ENCODE measurements at places on chromosomes 2 and 18.

DNA sequence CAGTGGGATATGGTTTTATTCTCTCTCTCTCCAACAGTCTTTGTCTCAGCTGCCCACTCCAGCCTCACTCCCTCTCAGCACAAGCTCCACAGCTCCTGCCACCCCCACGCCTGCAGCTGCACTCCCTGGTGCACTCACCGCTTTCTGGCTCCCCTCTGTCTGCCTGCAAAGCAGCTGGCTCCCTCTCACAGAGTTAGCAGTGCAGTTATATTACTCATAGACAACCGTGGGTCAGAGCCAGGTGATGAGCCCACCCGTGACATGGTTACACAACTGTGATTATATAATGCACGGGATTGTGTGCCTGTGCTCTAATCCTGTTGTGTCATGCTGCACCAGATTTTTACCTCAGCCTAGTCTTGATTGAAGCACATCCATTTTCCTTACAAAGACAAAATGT, 276.9 kb upstream of the CHAC2 start:
- no peak for DNase-seq

DNA sequence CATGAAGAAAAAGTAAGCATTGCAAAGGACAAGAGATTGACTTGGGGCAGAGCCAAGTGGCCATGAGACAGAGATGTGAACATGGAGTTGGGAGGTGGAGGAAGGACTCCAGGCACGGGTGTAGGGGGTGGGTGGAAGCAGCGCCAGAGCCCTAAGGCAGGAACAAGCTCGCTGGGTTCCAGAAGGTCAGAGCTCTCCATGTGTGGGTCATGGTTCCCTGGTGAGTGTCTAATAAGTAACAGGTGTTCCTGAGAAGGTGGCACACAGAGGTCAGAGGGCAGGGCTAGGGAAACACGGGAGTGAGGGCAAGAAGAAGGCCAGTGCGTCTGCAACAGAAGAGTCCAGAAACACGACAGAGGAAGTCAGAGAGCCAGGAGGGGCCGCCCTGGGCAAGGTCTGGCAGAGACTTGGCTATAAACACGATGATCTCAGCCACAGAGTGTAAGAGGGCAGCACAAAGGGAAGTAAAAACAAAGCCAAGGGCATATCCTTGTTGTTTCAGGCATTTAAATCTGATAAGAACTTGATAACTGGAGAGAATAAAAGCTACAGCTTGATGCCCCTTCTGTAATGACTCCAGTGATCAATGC, 260.8 kb downstream of the TGIF1 start:
- DNase-seq = no peak

- DNase-seq = no peak
These were observed 7.8 kb downstream of the CCDC85A start for GRCh38 chr2:56191617-56192016.

DNA sequence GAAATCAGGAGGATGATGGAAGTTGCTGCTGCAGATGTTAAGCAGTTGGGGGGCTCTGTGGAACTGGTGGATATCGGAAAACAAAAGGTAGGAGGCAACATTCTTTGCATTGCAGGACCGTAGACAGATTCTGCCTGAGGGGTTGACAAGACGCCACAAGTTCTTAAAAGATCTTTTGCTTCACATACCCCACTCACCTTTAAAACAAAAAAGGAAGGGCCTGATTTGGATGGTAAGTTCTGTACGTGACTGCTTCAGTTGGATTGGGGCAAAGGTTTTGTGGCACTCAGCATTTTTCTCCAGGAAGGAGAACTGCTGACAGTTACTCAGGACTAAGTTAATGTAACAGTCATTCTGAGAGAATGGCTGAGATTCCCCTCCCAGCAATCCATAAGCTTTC, 5.2 kb downstream of the CNDP2 start:
- DNase-seq = no peak

DNA sequence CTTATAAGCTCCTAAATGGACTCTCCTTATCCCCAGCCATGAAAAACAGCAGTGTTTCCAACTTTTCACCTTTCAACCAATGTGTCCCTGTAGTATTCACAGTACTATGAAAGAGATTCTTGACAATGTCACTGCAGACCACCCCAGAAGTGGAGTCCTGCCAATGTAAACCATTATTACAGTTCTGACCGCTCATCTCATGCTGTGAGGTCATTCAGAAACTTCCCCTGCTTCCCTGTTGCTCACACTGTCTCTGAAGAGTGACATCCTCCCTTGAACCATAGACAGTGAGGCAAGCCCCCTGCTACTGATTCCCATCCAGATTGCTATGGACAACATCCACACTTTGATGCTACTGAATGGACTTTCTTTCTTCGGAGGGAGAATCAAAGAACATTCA, 1523.7 kb upstream of the ACVR2A start:
- no peak for DNase-seq

GRCh38 chr2:128370468-128371247, 52.0 kb upstream of the HS6ST1 start:
- DNase-seq = no peak

GRCh38 chr2:239360421-239361310, 40.2 kb downstream of the HDAC4 start:
- DNase-seq = no peak
